AG08396 (cell line): ENCODE measurements at places on chromosomes 1 and 21.

DNA sequence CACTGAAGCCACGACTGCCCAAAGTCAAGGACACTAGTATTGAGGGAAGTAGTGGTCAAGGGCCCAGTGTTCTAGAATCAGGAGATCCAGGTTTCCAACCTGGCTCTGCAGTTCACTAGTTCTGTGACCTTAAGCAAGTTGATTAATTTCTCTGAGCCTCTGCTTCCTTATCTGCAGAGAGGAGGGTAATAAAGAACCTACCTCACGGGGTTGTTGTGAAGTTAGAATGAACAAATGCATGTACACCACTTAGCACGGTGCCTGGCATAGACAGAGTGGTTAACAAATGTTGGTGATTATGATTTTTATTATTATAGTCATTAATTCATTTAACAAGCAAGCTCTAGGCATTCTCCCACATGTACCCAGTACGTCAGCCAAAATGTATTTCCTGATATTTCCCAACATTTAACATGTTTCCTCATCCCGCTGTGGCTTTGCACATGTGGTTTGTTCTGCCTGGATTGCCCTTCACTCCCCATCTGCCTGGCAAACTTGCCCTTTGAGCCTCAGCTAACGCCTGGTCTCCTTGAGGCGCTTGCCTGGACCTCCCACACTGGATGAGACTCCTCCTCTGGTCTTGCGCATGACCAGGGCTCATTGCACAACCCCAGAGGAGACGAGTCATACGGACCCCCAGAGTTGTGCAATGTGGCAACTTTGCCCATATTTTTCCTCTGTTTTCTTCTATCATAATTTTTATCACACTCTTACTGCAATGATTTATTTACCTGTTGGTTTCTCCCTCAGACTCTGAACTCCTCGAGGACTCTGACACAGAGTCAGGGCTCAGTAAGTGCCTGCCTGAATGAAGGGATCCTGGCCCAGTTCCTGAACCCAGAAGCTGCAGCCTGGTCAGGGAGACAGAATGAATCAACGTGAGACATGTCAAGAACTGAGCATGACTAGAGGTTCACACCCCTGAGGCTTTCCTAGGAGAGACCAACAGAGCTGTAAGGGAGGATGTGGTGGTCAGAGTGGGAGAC lies 20.7 kb upstream of the MFSD2A start:
- DNase-seq, result peak; percentile 89

DNA sequence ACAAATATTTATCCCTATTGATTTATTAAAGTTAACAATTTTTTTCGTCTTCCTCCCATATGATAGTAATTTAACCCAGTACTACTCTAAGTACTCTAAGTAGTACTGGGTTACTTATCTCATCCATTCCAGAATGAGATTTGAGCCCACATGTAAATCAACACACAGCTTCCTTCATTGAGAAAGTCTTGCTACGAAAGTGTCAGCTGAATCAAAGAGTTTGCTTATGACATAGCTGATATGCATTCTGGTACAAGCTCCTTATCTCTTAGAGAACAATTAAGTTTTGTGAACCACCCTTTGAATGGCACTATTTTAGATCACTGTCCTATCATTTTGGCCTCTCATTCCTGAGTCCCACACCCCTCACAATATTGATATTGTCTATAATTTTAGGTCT lies 2.4 kb upstream of the SLC44A3 start:
- DNase-seq, result no peak

DNA sequence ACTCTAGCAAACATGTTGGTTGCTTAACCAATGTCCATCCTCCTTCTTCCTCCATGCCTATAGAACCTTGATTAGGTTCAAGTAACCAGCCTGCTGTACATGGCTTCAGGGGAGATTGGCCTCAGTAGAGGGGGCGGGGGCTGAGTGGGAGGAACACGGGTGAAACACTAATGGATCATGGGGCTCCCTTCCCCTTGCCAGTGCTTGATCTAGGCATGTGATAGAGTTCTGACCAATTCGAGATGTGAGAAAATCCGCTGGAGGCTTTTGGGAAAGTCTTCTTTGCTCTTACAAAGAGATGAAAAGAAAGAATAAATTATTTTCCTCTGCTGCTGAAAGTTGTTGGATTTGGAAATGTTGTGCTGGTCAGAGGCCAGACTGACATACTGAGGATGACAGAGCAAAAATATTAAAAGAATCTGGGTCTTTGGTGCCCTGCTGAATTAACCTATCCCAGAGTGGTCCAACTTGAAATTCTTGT lies 5.2 kb upstream of the OTUD7B start:
- no peak for DNase-seq

DNA sequence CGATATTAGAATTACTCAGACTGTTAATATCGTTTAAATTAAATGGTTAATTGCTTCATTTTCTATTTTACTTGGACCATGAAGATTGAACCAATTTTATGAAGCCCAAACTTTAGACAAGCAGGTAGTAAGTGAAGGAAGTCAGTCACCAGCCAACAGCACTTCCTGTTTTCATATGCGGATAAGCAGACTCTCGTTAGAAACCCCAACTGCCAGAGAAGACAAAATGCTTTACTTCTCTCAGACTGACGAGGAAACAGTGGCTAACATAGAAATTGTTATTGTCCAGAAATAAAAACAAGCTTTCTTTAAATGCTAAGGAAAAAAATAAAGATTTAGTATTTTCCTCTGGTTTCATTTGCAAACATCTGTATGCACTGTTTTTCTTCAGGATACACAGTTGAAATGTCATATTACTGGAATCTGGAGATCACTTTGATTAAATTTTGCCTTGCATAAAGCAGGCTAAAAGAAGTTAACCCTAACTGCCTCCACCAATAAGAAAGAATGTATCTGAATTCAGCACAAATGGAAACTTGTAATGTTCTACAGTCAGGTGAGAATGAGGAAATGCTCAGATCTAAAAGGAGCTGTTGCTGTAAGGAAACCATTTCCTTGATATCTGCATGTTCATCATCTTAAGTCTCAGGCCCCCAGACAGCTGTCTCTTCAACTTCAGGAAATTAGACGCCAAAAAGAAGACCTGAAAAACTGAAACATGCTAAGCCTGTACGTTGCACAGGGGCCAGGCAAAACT lies 129.8 kb upstream of the SAMSN1 start:
- no peak for DNase-seq

- DNase-seq, result no peak
These were observed 271.8 kb downstream of the HLX start for GRCh38 chr1:221150996-221151395.

GRCh38 chr1:204929487-204930154 lies 59.0 kb downstream of the NFASC start:
- no peak for DNase-seq

DNA sequence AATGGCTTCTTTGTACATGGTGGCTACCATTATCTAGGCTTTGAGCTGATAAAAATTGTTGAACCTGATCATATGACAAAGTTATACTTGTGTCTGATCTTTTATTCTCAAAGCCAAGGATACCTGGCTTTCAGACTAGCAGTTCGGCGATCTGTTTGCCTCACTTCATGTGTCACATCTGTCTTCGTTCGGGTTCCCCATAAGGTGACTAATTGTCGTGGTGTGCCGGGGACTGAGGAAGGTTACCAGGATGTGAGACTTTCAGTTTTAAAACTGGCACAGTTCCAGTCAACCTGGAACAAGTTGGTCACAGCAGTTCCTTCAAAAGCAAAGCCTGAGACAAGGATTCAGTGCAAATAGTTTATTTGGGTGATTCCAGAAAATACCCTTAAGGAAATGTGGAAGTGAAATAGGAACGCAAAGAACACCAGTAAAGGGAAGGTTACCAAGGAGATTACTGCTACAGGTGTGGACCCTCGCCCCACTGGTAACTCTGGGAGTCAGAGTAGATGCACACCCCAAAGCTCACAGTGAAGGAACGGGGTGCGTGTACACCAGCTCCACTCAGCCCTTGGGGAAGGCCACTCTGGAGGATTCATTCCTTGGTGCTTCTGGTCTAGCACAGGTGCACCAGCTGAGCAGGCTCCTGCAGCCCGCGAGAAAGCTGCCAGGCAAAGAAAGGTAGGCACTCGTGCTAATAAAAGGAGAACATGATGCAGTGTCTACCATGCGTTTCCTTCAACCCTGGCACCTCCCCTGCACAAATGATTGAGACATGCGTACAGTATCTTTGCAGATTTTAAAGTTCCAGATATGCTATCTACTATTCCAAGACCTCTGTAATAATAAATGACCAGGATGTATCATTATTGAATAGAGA lies 69.0 kb downstream of the VWA5B1 start:
- DNase-seq, result no peak

GRCh38 chr1:205410581-205411298 lies 11.1 kb downstream of the LEMD1 start:
- no peak for DNase-seq

- no peak for DNase-seq
These were observed 27.2 kb upstream of the CAPZB start for GRCh38 chr1:19512545-19512944.

DNA sequence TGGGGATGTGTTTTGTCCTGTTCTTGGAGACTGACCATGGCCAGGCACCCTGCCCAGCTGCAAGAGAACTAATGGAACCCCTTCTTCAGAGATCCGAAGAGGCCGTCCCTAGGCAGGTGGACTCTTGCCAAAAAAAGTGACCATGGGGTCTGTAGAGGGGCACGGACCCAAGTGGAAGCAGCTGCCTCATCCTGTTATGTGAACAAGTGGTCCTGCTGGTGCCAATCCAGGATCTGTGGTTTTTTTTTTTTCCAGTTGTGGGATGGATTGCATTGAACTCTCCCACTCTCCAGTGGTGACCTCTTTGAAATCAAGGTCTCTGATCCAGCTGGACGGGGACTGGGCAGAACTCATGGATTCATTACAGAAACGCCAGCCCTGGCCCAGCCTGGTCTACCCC lies 71.2 kb downstream of the ARHGEF10L start:
- DNase-seq, result no peak

GRCh38 chr1:53946252-53947171 lies at the start of gene LRRC42:
Gene LRRC42 (plus strand): TSS chr1:53946350. CDS start chr1:53952000, 5,650 bp downstream.
- peak; percentile 98 for DNase-seq

- DNase-seq, result no peak
These were observed 245.0 kb upstream of the OLFM3 start for GRCh38 chr1:102241431-102242338.

DNA sequence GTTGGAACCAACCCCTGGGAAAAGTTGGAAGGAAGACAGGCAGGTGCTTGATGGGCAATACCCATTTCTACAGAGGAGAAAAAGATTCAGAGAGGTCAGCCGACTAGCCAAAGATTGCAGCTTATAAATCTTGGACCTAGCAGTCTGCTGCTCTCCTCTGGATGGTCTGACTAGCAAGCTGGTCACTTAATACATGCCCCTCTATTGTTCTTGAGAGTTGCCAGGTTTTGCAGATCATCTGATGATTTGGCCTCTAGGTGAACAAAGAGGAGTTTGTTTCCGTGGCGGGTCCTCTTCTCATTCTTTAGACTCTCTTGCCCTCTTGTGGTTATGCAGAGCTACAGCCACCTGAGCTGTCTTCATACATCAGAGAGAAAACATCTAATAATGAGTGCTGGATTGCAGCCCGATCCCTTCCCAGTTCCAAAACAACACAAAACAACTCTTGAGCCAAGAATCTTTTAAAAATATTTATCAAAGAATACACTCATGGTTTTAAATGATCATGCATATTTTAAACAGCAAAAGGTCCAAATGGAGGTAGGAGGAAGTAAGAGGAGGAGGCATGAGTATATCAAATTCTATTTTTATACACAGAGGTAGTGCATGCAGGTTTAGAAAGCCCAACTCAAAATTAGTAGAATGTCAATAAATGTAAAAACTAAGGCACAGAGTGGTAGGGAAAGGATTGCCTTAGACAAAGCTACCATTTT lies 115.7 kb downstream of the SLC30A10 start:
- peak; percentile 62 for DNase-seq

- no peak for DNase-seq
These were observed 548.6 kb downstream of the LTN1 start for GRCh38 chr21:28444111-28444510.

- peak; percentile 25 for DNase-seq
These were observed 480.9 kb upstream of the ZRANB2 start for GRCh38 chr1:71561729-71562128.
